ENCODE measurements at places on chromosomes 12 and 14.

DNA sequence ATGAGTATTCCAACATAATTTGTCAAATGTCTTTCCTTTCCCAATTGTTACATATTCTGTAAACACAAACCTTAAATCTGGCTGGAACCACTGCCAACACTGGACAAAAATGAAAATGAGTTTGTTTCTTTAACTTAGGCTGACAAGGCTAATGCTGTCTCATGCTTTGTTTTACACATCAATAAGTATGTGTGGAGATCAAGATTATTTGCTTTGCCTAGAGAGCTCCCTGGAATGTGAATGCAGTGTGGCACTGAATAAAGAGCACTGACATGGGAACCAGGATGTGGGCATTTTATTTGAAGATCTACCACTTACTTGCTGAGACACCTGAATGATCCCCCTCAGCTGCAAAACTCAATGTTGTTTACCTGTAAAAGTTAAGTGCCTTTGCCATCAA, 61.7 kb downstream of the RALGAPA1 start:
- DNase-seq = no peak

GRCh38 chr12:41556176-41556575, 368.1 kb downstream of the PDZRN4 start:
- no peak for DNase-seq

GRCh38 chr14:80211153-80212022, at the start of gene DIO2:
TSS of gene DIO2 (minus strand) at chr14:80211504. CDS start at chr14:80211472, 32 bp downstream.
- no peak for DNase-seq

DNA sequence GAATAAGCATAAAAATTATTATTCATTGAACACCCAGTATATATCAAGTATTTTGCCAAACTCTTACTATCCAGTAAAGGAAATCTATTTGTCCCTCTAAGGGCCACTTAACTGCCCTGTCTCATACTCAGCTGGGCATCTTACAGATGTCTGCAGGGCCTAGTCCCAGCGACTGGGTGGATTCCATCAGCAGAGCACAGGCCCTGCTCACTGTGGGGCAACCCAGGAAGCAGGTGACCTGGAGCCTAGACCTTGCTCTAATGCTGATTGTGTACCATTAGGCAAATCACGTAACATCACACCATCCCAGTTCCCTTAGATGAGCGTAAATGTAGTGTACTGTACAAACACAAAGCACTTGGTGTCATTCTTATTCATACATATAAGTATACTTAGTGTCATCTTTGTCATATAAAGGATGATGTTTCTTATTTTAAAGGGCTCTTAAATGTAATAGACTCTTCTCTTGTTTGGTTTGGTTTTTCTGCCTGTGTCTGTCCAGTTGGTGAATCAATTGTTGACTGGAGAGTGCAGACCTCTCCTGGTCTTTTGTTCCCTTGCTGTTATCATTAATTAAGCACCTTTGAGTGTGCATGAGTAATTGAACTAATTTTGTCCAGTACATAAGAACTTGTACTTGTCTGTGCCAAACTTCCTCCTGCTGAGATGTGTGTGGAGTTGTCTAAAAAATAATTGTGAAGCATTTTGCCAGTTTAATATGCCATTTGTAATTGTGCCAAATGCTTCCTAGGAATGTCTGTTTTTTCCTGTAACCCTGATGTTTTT, 49.3 kb downstream of the RAB35 start:
- no peak for DNase-seq

GRCh38 chr12:20463913-20464524, 95.7 kb downstream of the PDE3A start:
- DNase-seq = no peak

- DNase-seq = no peak
Observed at GRCh38 chr12:120237360-120238171, 28.0 kb downstream of the PXN start.

DNA sequence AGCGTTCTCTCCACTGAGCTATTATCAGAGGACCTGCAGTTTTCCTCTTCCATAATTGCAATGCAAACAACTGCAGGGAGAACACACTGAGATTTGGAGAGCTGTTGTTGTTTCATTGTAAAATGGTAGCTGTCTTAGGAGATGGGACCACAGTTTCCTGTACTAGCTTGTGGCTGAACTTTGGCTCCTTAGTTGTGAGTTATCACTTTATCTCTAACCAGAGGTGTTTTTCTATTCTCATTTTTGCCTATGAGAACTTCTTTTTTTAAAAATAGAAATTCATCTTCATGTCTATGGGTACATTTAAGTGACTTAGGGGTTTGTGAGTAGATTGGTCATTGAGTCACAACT, 216.5 kb downstream of the SLC38A4 start:
- DNase-seq = no peak

GRCh38 chr14:66477567-66477966, 8.6 kb upstream of the CCDC196 start:
- no peak for DNase-seq

- peak; percentile 40 for DNase-seq
Observed at GRCh38 chr12:1117970-1118563, 127.0 kb downstream of the ERC1 start.

DNA sequence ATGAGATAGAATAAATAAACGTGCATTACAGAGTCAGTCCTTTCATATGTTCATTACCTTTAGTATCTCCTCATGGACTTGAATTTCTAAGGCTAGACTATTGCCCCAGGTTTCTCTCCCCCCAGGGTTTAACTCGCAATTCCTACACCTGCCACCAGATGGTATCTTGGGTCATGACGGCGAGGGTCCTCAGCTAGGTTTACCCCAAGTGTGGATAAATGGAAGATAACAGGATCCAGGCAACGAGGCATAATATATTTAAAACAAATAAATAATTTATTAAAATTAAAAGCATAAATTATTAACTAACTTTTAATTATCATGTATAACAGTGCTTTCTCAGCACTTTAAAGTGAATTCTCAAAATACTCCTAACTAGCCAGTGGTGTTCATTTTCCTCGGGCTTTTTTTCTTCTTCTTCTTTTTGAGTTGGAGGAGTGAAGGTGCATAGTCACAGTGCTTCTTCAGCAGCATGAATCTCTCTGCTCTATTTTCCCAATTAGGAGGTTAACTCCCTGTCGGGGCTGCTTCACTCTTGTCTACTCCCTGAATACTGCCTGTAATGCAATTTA, 243.5 kb upstream of the CAND1 start:
- DNase-seq = no peak

- DNase-seq = no peak
Observed at GRCh38 chr14:81178063-81178462, 42.7 kb downstream of the GTF2A1 start.

DNA sequence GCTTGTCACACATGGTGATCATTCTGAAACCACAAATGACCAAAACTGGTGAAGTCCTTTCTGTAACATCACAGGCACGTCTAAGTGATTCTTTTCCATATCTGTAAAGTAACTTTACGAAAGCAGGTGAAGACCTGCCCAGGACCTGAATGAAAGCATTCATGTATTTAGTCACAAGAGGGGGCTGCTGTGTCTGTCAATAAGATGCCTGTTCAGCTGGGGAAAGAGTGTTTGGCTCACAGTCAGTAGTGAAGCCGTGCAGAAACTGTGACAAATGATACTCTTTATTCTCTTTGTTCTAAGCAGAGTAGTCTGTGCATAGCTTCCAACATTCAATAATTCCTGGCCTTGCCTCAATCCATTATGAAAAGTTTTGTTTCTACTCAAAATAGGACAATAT, 373.5 kb upstream of the OR4E1 start:
- no peak for DNase-seq

GRCh38 chr14:21050597-21050996, 7.0 kb upstream of the RNASE8 start:
- no peak for DNase-seq
